Natural killer cell treated with Interleukin-12 subunit alpha and Interleukin-12 subunit beta and Interleukin-15 and Interleukin-18, amount 100 ng/mL, for 72 hours (primary cell): ENCODE measurements at places on chromosomes 5 and 9. TPM values are rescaled to one million over a fixed set of nuclear protein-coding genes. Genes with fewer than 3 reads are reported as not detected.

- H3K27me3 ChIP-seq: no peaks in the 10 kb centered on the region
- H3K4me1 ChIP-seq: peaks cover 1% of the 10 kb centered on the region
- H3K36me3 ChIP-seq: peaks cover 34% of the 10 kb centered on the region
These were observed 27.7 kb downstream of the PPP3R2 start for GRCh38 chr9:101566904-101567724.

DNA sequence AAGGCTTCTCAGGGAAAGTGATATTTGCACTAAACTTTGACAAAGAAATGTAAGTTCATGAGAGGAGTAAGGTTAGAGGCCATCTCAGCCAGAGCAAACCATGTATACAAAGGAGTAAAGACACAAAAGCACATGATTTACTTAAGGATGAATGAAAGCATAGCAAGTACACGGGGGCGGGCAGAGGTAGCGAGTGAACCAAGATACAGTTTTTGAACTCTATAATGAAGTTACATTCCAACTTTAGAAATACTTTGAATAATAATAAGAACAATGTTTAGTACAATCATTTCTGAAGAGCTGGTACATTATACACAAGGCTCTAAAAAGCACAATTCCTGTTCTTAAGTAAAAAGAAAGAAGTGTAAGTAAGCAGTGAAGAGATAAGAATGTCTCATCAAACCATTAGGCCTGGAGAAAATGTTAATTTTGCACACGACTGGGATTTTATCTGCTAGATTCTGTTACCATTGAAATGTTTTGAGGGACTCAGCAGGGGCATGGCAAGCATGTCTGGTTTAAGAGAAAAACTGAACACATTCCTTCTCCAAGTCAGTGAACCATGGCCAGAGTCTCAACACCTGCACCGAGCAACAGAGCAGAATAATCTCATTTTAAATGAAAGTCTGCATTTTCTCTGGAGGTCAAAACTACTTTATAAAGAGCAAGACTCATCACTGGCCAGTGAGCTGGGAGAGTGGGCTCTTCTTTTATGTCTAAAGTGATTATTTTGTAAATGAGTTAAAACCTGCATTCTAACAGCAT, 147.6 kb upstream of the TRPM3 start:
- DNase-seq: no peak
- no peaks in the 10 kb centered on the region for H3K36me3 ChIP-seq
- H3K27ac ChIP-seq: no peak overlapping the region
- no peaks in the 10 kb centered on the region for H3K27me3 ChIP-seq
- no peak overlapping the region for H3K4me3 ChIP-seq

The CCNJL gene
- total RNA-seq: 5.6 TPM

GRCh38 chr9:135655317-135655716, 7.8 kb upstream of the LCN9 start:
- H3K27ac ChIP-seq: no peak overlapping the region
- peaks cover 2% of the 10 kb centered on the region for H3K36me3 ChIP-seq
- no peaks in the 10 kb centered on the region for H3K4me1 ChIP-seq
- DNase-seq: no peak

GRCh38 chr5:139414581-139415130, 10.8 kb upstream of the SPATA24 start:
- H3K4me1 ChIP-seq: peaks cover 17% of the 10 kb centered on the region
- no peaks in the 10 kb centered on the region for H3K36me3 ChIP-seq
- DNase-seq: no peak
- peak overlapping the region; percentile 58 for H3K4me3 ChIP-seq

DNA sequence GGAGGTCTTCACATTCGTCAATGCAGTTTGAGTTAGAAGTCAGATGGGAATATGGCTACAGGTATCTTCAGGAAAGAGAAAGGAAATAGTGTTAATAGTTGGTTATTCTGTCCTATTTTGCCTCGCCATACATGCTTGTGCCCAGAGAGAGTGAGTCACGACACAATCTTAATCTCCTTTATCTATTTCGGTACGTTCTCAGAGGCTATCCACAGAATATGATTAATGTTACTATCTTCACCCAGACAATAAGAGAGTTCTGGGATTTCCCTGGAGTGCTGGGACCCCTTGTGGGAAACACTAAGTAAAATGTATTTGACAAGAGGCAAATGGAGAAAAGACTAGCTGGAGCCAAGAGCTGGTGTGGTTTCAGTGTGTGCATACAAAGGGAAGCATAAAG, 25.5 kb downstream of the MINAR2 start:
- no peaks in the 10 kb centered on the region for H3K4me1 ChIP-seq
- H3K36me3 ChIP-seq: no peaks in the 10 kb centered on the region
- no peak overlapping the region for H3K4me3 ChIP-seq
- no peaks in the 10 kb centered on the region for H3K27me3 ChIP-seq

DNA sequence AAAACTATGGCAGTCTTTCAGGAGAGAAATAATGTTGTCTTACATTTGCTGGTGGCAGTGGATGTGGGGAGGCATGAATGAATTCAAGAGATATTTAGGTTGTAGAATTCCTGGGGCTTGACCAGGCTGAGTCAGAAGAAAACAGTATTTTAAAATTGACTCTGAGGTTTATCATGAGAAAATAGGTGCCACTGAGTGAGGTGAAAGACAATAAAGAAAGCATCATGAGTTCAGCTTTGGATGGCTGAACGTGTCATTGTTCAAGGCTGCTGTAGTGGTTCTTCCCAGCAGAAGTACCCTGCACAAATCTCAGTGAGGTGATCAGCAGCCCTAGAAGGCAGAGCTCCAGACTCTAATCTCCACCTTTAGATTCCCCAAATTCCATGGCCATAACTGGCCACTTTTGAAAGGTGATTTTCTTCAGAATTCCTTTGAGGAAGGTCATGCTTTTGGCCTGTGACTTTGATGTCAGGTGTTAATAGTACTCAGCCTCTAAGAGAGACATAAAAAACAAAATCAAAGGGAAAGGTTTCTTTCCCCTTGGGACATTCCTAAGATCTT, 395.4 kb downstream of the NTRK2 start:
- no peak for DNase-seq
- H3K36me3 ChIP-seq: no peaks in the 10 kb centered on the region
- H3K4me1 ChIP-seq: no peaks in the 10 kb centered on the region
- no peak overlapping the region for H3K27ac ChIP-seq
- H3K27me3 ChIP-seq: peaks cover 13% of the 10 kb centered on the region

- no peaks in the 10 kb centered on the region for H3K4me1 ChIP-seq
- no peak overlapping the region for H3K4me3 ChIP-seq
- DNase-seq: peak; percentile 38
- no peak overlapping the region for H3K27ac ChIP-seq
- H3K36me3 ChIP-seq: no peaks in the 10 kb centered on the region
These were observed 102.0 kb downstream of the PHF2 start for GRCh38 chr9:93678199-93679019.

The C5orf52 gene
- not detected for total RNA-seq

GRCh38 chr9:91714020-91714806, 235.8 kb downstream of the ROR2 start:
- DNase-seq: peak; percentile 67
- peaks cover 22% of the 10 kb centered on the region for H3K27me3 ChIP-seq
- peaks cover 8% of the 10 kb centered on the region for H3K36me3 ChIP-seq
- peaks cover 7% of the 10 kb centered on the region for H3K4me1 ChIP-seq
- H3K4me3 ChIP-seq: peak overlapping the region; percentile 56
- H3K27ac ChIP-seq: no peak overlapping the region
